Vagina (tissue), 2 donors: ENCODE measurements at places on chromosomes 2 and 18. TPM values are rescaled to one million over a fixed set of nuclear protein-coding genes. Genes with fewer than 3 reads are reported as not detected.

- H3K27ac ChIP-seq: no peak overlapping the region
- DNase-seq: no peak
- H3K36me3 ChIP-seq: no peaks in the 10 kb centered on the region
- H3K27me3 ChIP-seq: no peaks in the 10 kb centered on the region
- no peak overlapping the region for H3K4me3 ChIP-seq
Measured at GRCh38 chr2:129067953-129068352, 749.3 kb upstream of the HS6ST1 start.

DNA sequence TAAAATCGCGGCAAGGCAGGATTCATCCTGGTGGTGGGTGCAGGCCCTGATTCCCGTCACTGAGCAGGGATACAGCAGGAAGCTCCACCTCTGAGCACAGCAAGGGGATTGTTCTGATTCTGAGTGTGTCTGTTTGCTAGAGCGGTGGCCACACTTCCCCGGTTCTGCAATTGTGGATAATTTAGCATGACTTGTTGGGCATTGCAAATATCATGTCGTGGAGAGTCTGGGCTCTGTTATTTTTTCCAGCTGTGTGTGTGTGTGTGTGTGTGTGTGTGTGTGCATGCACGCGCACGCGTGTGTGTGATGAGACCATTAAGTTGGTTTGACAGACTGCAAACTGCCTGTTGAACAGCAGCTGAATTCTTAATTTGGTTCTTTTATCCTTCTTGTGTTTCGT is 4.1 kb upstream of the TMEM18 start:
- H3K27me3 ChIP-seq: no peaks in the 10 kb centered on the region
- no peak for DNase-seq
- H3K4me1 ChIP-seq: peaks cover 7% of the 10 kb centered on the region
- H3K4me3 ChIP-seq: no peak overlapping the region
- H3K27ac ChIP-seq: no peak overlapping the region

DNA sequence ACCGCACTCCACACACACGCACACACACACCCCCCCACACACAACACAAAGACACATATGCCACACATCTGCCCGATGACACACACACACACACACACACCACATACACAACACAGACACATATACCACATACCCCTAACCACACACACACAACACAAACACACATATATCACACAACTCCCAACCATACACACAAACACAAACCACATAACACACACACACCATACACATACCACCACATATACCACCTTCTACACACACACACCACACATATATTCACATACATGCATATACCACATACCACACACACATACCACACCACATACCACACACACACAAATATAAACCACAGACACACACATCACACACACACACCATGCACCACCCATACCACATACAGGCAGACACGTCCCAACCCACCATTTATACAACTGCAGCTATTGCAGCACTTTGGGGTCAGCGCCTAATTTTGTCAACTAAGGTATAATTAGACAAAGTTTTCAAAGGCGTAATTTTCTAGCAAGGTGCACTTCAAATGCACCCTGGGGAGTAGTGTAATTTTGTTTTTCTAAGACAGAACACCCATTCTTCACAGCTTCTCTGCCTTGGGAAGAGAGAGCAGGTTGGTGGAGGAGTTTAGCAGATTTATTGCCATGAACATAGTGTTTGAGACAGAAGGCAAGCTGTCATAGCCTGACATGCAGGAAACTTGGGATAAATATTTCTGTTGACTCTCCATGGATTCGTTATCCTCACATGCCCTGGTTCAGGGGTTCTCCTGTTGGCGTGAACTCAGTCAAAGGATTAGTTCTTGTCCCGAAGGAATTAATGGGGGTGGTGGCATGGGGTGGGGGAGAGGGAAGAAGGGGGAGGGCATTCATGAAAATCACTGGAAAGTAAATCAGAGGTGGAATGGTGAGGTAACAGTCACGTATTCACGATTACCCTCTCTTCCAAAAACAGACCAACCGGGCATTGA is 416.1 kb downstream of the LPIN1 start:
- no peak overlapping the region for H3K27ac ChIP-seq
- H3K27me3 ChIP-seq: no peaks in the 10 kb centered on the region
- H3K4me3 ChIP-seq: no peak overlapping the region
- no peak for DNase-seq
- no peaks in the 10 kb centered on the region for H3K4me1 ChIP-seq

GRCh38 chr18:7090771-7091170 is 26.8 kb downstream of the LAMA1 start:
- H3K36me3 ChIP-seq: no peaks in the 10 kb centered on the region
- H3K4me1 ChIP-seq: no peaks in the 10 kb centered on the region
- DNase-seq: no peak

- no peak overlapping the region for H3K4me3 ChIP-seq
- no peaks in the 10 kb centered on the region for H3K36me3 ChIP-seq
- H3K27me3 ChIP-seq: no peaks in the 10 kb centered on the region
- peak; percentile 87 for DNase-seq
- peaks cover 40% of the 10 kb centered on the region for H3K4me1 ChIP-seq
Measured at GRCh38 chr2:217797661-217798069, 205.1 kb downstream of the TNS1 start.

DNA sequence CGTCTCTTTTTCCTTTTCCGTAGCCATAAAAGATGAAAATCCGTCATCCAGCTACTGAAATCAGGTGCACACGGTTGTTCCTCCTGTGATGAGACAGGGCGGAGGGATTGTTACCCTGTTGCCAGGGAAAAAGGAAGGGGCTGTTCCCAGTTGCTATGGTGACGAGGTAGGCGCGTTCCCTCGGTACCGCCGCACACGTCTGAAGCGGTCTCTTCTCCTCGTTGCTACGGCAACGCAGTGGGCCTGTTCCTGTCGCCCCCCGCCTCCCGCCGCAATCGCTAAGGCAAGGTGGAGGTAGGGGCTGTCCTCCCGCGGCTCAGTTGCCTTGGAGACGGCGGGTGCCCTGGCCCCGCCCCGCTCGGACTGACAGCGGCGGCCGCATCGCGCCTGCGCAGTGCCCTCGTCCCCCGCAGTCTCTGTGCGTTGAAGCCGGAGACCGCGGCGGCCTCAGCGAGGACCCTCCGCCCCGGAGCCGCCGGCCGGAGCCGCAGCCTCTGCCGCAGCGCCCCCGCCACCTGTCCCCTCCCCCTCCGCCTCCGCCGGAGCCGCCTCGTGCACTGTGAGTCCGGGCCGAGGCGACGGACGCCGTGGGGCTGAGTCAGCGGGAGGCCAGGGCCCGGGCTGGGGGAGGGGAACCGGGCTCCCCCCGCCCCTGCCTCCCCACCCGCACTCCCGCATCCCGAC is at the start of gene MAPRE3:
Gene MAPRE3, plus strand, starts transcription at position 394 of the 684 bp plus-strand sequence. CDS start 51,582 bp downstream, outside the sequence.
- H3K4me3 ChIP-seq: peak within 1 kb of the TSS; percentile 78
- H3K36me3 ChIP-seq: no peaks in the 10 kb centered on the region
- H3K27ac ChIP-seq: peak within 1 kb of the TSS; percentile 80
- H3K4me1 ChIP-seq: peaks cover 22% of the 10 kb centered on the region
- H3K27me3 ChIP-seq: no peaks in the 10 kb centered on the region

DNA sequence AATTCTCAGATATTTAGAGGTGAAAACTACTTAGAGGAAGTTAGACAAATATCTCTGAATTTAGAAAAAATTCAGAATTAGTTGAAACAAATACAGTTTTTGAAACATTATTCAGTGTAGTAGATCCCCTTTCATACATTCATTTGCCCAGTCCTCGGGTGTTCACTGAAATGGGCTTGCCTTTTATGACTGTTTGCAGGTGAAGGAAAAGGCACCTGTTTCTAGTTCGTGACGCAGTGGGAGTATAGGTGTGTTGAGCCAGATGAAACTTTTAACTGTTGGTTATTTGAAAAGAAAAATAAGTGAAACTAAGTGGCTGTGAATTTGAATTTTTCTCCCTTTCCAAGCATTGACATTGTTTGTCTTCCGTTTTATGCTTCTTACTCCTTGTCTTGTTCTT is 28.9 kb downstream of the TMEFF2 start:
- no peaks in the 10 kb centered on the region for H3K36me3 ChIP-seq
- H3K4me1 ChIP-seq: peaks cover 5% of the 10 kb centered on the region
- no peak overlapping the region for H3K4me3 ChIP-seq
- DNase-seq: no peak

GRCh38 chr2:100419915-100420314 is 2.4 kb upstream of the CHST10 start:
- no peaks in the 10 kb centered on the region for H3K27me3 ChIP-seq
- H3K4me1 ChIP-seq: peaks cover 28% of the 10 kb centered on the region
- no peak overlapping the region for H3K4me3 ChIP-seq
- no peaks in the 10 kb centered on the region for H3K36me3 ChIP-seq
- no peak for DNase-seq

- H3K36me3 ChIP-seq: no peaks in the 10 kb centered on the region
- H3K4me1 ChIP-seq: peaks cover 7% of the 10 kb centered on the region
- DNase-seq: no peak
- H3K4me3 ChIP-seq: no peak overlapping the region
Measured at GRCh38 chr2:221896505-221897151, 324.5 kb upstream of the EPHA4 start.

DNA sequence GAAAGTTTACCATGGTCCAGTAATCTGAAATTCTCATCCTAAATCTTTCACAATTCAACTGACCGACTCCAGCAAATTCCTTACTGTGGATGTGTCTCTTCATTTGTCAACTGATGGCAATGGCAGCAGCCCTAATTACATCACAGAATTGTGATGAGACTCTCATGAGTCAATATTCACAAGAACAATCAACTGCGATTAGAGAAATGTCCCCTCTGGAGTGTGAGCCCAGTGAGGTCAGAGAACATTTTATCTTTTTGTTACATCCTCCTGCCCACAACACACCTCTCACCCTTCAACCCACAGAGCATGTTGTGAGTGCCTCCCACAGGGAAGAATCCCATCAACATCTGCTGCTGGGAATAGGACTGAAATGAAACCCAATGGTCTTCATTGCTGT is 73.6 kb downstream of the CD226 start:
- H3K36me3 ChIP-seq: no peaks in the 10 kb centered on the region
- H3K27me3 ChIP-seq: no peaks in the 10 kb centered on the region
- H3K4me3 ChIP-seq: no peak overlapping the region
- no peak overlapping the region for H3K27ac ChIP-seq
- DNase-seq: no peak

DNA sequence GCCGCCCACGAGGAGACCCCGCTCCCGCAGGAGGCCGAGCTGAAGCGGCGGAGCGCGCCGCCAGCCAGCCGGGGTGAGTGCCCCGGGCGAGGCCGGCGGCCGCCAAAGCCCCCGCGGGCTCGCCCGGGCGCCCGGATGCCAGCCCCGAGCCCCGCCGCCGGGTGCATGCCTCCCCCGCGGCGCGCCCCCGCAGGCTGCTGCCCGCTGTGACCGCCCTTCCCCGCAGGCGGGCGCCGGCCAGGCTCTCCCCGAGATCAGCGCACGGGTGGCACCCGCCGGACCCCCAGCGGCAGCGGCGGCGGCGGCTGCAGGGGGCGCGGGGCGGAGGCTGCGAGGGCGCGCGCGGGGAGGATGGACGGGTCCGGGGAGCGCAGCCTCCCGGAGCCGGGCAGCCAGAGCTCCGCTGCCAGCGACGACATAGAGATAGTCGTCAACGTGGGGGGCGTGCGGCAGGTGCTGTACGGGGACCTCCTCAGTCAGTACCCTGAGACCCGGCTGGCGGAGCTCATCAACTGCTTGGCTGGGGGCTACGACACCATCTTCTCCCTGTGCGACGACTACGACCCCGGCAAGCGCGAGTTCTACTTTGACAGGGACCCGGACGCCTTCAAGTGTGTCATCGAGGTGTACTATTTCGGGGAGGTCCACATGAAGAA is 470 bp downstream of the KCNF1 start:
- peak overlapping the region; percentile 34 for H3K4me3 ChIP-seq
- no peaks in the 10 kb centered on the region for H3K36me3 ChIP-seq
- no peaks in the 10 kb centered on the region for H3K27me3 ChIP-seq
- DNase-seq: no peak
- no peak overlapping the region for H3K27ac ChIP-seq

DNA sequence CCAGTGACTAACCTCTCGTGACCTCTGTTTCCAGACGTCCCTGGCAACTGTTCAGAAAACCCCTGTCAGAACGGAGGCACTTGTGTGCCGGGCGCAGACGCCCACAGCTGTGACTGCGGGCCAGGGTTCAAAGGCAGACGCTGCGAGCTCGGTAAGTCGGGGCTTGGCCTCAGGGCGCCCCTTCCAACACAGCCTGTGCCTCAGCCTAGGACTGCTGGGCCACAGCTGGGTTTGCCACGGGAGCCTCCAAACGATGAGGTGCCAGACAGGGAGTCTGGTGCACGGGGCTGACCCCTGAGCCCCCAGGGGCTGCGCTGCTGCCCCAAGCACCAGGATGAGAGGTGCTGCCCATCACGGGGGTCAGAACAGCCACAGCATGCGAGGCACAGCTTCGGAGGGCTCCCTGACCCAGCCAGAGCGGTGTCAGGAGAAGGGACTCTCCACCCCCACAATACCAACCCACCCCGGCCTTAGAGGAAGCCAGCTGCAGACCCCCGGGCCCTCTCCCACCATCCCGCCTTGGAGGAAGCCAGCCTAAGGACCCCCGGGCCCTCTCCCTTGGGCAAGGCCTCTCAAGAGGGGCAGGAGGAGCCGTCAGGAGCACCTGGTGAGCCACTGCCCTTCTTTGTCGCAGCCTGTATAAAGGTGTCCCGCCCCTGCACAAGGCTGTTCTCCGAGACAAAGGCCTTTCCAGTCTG is 20.3 kb downstream of the MTERF4 start:
- H3K4me1 ChIP-seq: no peaks in the 10 kb centered on the region
- no peaks in the 10 kb centered on the region for H3K36me3 ChIP-seq
- H3K27ac ChIP-seq: no peak overlapping the region
- no peak for DNase-seq
- H3K4me3 ChIP-seq: no peak overlapping the region

DNA sequence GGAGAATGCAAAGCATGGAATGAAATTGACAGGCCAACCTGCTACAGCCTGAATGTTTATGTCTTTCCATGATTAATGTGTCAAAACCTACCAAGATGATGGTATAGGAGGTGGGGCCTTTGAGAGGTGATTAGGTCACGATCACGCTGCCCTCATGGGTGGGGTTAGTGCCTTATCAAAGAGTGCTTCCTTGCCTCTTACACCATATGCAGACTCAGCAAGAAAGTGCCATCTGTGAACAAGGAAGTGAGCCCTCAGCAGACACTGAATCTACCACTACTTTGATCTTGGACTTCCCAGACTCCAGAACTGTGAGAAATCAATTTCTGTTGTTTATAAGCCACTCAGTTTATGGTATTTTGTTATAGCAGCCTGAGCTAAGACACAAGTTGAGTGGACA is 147.5 kb upstream of the BCL2L11 start:
- H3K27ac ChIP-seq: no peak overlapping the region
- H3K27me3 ChIP-seq: no peaks in the 10 kb centered on the region
- DNase-seq: no peak
- H3K4me1 ChIP-seq: no peaks in the 10 kb centered on the region
- H3K36me3 ChIP-seq: no peaks in the 10 kb centered on the region

- no peaks in the 10 kb centered on the region for H3K4me1 ChIP-seq
- H3K36me3 ChIP-seq: no peaks in the 10 kb centered on the region
Measured at GRCh38 chr2:40841856-40842255, 390.0 kb upstream of the SLC8A1 start.

The ANO7 gene
- total RNA-seq: 0.98 TPM

The ZNF804A gene
- 1.2 TPM for total RNA-seq

The DYSF gene
- total RNA-seq: 10.1 TPM

The SIX3 gene
- not detected for total RNA-seq

The C2orf80 gene
- total RNA-seq: not detected

The ARHGAP25 gene
- 9.6 TPM for total RNA-seq

The OXER1 gene
- total RNA-seq: 1.2 TPM

The ASIC4 gene
- not detected for total RNA-seq

The ZC3H8 gene
- total RNA-seq: 15.7 TPM

The SMYD1 gene
- not detected for total RNA-seq

The SKOR2 gene
- not detected for total RNA-seq
